Fibroblast of skin of left biceps (primary cell): ENCODE measurements at places on chromosomes 1 and 21.

DNA sequence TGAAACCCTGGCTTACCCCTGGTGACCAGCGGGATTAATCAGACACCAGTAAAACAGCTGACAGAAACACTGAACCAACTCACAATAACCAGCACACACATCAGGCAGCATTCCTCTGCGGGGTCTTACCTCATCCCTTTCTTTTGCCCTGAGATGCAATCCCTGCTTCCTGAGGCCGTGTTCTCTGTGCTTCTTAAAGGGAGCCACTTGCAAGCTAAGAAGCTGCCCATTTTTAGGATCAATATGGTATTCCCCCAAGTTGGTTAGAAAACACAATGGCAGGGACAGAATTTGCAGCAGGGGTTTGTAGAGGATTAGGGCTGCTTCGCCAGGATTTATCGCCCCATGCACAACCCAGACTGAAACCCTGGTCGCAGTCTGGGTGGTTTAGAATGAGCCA, 74.7 kb upstream of the OLIG2 start:
- no peak for DNase-seq

DNA sequence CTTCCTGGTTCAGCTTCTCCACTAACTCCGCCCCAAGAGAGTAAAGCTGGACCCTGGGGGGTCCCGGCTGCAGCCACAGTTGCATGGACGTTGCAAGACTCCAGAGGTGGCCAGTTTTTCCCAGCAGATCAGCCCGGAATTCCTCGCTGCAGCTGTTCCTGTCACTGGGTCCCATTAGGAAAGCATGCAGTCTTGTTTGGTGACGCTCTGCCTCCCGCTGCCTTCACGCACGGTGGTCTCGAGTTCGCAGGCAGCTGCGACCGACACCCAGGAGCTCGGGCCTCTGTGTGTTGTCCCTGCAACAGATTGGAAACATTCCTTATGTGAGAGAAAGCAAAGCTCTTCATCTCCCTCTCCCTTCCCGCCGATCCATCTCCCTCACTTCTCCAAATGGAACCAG, 162.8 kb downstream of the PRDM16 start:
- no peak for DNase-seq

DNA sequence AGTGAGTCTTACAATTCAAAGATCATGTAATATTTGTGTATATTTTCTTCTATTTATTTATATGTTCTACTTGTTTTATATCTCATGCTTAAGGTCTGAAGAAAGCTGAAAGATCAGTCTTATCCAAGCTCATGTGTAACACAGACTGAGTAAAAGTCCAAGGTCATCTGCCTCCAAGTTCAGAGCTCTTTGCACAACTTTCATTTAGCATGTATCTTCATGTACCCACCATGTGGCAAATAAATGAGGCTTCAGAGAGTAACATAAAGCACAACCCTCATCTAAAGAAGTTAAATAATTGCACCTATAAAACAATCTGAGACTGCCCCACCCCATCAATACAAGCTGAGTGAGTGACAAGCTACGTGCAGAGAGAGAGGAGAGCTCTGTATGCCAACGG, 38.5 kb upstream of the PRDX6 start:
- DNase-seq, result no peak

DNA sequence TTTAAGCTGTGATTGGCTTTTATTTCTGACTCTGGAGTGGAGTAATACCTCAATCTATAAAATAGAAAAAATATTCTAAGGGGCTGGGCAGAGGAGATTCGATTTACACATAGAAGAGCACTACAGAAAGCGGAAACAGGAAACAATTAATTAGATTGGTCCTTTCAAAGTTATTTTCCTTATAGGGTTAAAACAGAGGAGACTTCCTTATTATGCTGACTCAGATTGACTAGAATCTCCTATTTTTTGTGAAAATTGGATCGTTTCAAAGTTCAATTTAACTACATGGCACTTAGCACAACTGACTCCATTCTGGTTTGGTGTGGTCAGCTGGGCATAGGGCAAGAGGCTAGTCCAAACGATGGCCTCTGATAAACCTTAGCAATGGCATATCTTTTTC, 48.3 kb upstream of the NCAM2 start:
- no peak for DNase-seq

DNA sequence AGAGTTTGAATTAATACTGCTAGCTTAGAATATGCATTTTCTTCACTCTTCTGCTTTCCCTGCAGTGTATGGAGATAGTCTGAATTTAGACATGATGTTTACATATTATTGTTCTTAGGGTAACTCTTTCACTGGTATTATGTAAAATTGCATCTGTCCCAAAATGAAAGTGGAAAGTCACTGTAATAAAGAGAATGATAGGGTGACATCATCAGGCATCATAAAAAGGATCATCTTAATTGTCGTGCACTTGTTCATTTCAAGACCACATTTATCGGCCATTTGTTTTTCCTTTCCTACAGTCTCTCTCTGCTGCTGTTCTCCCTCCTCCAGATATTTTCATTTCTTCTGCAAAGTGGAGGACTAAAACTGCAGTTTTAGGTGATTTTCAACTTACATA, 61.9 kb upstream of the ZNF281 start:
- no peak for DNase-seq

DNA sequence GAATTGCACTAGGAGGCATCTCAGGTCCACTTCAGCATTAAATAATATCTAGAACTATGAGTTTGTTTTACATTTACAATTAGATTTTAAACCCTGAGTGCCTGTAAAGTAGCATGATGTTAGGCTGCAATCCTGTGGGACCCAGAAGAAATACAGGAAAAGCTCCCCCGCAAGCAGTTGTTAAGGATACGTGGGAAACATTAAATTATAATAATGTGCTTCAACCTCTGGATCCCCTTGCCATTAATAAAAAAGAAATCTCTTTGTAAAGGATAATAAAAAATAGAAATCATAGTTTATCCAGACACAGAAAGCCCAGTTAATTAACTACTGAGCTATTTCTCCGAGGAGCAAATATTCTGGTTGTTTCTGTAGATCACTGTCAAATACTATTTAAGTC, 106.0 kb downstream of the PCNX2 start:
- DNase-seq, result no peak

GRCh38 chr21:44836666-44837471, 19.0 kb upstream of the SUMO3 start:
- no peak for DNase-seq

DNA sequence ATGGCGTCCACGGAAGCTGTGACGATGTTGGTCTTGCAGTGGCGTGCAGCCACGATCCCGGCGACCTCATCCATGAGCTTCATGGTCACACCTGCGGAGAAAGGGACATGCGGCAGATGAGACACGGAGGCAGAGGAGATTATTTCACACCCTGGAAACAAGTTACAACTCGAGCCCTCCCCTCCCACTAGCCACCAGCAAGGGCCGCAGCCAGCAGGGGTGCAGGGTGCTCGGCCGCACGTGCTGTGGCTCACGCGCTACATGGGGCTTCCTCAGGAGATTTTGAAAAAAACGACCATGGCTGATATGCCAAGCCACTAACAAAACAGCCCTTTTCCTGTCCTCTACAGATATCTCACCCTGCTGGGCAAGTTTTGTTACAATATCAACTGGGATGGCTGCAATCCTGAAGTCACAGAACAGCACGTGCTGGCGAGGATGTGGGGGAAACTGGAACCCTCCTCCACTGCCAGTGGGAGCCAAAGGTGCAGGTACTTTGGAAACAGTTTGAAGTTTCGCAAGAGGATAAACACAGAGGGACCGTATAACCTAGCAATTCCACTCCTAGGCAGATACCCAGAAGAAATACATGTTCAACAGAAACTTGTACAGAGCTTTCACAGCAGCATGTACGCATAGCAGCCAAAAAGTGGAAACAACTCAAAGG, 34.1 kb upstream of the GPR153 start:
- no peak for DNase-seq

DNA sequence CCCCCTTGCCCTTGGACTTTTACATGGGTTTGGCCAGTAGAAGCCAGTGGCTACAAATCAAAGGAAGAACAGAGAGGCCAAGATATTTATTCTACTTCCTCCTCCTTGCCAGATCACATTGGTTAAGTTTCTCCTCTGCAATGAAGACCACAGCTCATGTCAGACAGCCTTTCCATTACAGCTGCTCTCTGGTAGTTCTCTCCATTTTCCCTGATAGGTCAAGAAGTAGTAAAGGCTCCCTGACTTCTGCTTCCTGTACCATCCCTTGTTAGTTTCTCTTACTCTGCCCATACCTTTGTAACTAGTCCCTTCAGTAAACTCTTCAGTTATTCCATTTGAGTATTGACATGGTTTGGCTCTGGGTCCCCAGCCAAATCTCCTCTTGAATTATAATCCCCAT, 27.8 kb downstream of the NME7 start:
- DNase-seq, result no peak

- no peak for DNase-seq
Measured at GRCh38 chr1:61073871-61074270, 8.5 kb upstream of the NFIA start.

GRCh38 chr1:5961601-5962000, 30.6 kb downstream of the NPHP4 start:
- no peak for DNase-seq

DNA sequence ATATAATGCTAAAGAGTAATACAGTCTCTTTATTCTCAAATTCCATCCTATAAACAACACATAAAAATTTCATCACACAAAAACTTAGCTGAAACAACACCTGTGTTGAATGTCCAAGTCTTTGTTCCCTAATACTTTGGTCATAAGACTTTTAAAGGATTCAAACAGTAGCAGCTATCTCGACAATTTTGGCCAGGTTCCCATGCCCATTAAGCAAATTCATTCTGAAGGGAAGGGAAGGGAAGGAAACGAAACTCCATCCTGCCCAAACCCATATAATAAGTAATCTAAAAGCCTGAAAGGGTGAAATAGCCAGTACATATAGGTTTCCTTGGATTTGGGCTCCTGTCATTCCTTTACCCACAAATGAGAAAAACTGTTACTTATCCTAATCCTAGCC, 7.5 kb downstream of the IVNS1ABP start:
- no peak for DNase-seq

- no peak for DNase-seq
Measured at GRCh38 chr1:6108937-6109614, 63.4 kb downstream of the KCNAB2 start.

GRCh38 chr1:8021676-8022266, 4.3 kb downstream of the ERRFI1 start:
- no peak for DNase-seq

DNA sequence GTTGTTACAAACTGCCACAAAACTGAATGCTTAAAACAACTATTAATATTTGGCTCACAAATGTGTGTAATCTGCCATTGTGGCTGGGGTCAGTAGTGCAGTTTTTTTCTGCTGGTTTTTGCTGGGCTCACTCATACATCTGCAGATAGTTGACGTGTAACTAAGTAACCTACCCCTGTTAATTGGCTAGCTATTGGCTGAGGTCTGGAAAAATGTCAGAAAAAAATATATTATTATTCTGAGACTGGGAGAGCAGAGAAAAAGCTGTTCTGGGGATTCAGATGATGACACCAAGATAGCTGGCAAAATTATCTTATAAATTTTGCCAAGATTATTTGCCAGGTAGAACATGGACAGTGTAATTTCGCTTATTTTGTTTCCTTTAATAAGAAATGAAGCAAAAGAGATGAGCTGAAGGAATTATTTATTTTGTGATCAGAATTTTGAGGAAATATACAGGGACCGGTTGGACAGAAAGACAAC, 616.1 kb upstream of the ADAMTS5 start:
- DNase-seq, result no peak

DNA sequence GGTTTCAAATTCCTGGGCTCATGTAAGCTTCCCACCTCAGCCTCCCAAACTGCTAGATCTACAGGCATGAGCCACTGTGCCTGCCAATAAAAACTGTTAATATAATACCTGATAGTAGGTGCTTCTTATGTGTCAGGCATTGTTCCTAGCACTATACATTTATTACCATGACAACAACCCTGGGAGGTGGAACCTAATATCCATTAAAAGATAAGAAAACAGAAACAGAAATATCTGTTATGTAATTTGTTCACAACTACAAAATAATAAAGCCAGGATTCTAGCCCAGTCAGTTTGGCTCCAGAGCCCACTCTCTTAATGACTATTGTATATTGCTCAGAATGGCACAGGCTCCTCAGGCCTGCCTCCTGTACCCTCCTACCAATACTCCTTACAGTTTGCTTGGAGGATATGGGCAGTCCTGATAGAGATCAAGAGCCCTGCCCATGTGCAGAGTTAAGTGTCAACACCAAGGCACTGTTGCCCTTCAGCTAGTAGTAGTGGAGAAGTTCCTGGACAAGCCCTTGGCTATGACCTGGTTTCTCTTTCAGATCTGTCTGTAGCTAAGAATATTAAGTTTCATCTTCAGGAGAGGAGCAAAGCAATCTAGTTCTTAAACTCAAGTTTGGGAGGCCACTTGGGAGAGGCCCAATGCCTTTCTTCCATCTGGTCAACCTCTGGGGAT, 22.4 kb downstream of the RPL5 start:
- no peak for DNase-seq

GRCh38 chr1:2544093-2544874, 11.9 kb upstream of the TNFRSF14 start:
- no peak for DNase-seq

DNA sequence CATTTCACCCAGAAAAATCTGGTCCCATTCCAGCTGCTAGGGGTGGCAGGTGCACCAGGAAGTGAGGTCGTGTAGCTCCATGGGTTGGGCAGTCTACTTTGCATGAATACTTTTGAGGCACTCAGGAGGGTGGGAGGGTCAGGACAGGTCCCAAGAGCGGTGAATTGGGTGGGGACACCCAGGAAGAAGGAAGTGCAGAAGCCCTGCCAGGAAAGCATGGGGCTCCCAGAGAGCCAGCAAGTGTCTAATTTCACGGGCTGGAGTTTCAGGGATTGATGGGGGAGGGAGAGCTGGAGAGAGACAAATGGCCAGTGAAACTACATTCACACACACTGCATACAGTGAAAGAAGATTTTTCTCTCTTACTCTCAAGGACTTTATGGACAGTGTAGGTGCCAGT, 137.8 kb downstream of the GALNT2 start:
- no peak for DNase-seq

DNA sequence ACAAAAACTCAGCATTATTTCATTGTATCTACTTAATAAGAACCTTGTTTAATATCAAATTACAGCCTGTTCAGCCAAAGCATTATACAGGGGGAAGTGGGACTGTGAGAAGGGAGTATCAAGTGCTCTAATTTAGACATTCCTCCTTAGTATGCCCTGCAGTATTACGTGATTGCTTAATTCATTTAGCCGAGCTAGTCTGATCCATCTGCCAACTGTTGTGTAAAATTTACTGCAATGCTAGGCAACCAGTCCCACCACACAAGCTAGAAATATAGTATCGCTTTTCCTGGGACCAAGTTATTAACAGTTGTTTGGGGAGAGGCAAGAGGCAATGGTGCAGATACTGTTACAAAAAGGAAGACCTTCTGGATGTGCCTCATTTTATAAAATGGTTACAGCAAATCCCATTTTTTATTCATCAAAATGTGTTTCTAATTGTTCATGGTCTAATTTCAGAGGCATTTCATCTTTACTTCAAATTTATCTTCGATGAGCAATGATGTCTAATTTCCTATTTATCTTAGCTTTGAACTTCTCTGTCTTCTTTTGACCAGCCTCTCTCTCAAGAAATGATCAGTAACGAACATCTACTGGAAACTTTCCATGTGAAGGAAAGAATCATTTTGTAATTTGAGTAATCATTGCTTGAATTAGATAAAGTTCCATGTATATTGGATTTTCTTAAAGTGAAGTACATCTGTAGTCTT, 283.3 kb downstream of the DUSP10 start:
- peak; percentile 62 for DNase-seq

- no peak for DNase-seq
Measured at GRCh38 chr1:8938232-8938999, 7.3 kb upstream of the CA6 start.

GRCh38 chr1:166703141-166703540, 136.1 kb upstream of the POGK start:
- no peak for DNase-seq

- DNase-seq, result no peak
Measured at GRCh38 chr1:161357073-161357472, 10.6 kb downstream of the CFAP126 start.
